ENCODE measurements at places on chromosomes 2 and 18.

GRCh38 chr2:122070241-122070731 is 314.8 kb downstream of the TSN start:
- no peak for DNase-seq

GRCh38 chr2:47187069-47187468 is 32.0 kb upstream of the STPG4 start:
- no peak for DNase-seq

DNA sequence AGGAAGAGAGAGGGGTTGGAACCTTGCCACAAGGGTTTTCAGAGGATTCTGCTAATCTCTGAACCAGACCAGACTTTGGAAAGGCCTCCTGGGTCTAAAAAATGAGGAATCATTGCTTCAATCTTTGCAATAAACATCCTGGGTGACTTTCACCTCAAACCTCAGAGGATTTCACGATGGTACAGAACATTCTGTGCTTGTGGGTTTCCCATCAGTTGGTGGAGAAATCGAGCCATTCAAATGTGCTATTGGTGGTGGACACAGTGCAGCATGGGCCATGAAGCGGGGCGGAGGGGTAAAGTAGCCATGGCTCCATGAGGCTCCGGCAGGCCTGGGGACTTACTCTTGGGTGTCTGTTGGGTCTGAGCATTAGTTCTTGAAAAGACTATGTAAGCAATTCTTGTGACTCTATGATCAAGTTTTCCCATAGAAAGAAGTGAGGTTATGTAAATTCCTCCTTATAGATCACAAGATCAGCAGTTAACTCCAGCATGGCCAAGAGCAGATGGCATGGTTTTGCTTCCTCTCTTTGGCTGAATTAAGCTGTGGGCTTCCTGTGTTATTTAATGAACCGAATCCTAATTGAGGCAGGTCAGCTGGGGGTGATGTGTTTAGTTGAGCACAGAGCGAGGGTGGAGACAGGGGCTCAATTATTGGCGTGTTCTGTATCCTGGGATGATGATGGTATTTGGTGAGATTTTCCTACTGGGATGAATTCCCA is 1.9 kb upstream of the IL1R2 start:
- no peak for DNase-seq

- DNase-seq = no peak
Measured at GRCh38 chr2:191432121-191432520, 186.9 kb downstream of the MYO1B start.

GRCh38 chr2:195769975-195770374 is 112.9 kb downstream of the SLC39A10 start:
- peak; percentile 8 for DNase-seq

DNA sequence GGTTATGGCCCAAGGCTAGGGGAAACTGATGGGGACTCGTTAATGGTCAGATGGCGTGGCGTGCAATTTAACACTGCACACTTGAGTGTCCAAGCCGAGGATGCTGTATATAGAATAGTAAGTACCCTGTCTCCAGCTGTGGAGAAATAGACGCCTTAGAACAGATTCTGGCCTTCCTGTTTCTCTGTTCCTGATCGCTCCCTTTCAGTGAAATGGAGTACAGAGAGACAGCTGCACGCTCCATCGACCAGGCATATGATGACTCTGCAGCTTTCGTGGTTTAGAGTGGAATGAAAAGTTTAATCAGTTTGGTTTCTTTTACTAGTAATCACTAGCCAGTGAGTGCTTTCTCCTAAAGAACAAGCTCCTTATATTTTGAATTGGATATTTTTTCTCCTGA is 213.4 kb downstream of the NEDD4L start:
- DNase-seq = no peak

Measured in bronchial epithelial cell (primary cell).